Hepatic stellate cell (primary cell): ENCODE measurements at places on chromosomes 4 and X.

DNA sequence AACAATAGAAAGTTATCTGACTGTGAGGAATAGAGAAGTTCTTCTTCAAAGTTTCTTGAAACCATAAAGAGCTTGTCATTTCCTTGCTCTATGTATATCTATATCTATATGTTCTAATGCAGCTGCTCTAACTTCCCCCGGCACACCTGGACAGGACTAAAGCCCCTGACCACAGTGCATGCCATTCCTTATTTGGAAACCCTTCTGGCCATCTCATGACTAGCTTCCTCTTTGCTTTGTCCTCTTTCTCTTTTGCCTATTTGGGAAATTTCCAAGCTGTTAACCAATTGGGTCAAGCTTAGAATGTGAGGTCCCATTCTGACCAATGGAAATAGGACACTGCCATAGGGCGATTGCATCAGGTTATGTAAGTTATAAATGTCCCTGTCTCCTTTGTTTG, 1481.1 kb downstream of the STIM2 start:
- no peak for DNase-seq

DNA sequence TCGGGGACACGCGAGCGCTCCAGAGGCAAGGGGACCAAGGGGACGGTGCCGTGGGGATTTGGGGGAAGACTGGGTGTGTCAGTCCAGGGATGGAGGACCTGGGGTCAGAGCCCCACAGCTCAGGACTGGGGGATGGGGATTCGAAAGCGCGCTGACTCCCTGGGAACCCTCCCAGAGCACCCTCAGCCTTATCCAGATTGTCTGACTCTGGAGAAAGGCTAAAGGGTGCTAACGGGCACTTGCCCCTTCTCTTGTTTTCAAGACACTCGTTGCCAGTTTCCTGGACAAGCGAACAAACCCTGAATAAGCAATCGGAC, 1.1 kb downstream of the DOCK11 start:
- no peak for DNase-seq

- DNase-seq: no peak
Observed at GRCh38 chr4:105594099-105595010, 41.9 kb downstream of the ARHGEF38 start.

DNA sequence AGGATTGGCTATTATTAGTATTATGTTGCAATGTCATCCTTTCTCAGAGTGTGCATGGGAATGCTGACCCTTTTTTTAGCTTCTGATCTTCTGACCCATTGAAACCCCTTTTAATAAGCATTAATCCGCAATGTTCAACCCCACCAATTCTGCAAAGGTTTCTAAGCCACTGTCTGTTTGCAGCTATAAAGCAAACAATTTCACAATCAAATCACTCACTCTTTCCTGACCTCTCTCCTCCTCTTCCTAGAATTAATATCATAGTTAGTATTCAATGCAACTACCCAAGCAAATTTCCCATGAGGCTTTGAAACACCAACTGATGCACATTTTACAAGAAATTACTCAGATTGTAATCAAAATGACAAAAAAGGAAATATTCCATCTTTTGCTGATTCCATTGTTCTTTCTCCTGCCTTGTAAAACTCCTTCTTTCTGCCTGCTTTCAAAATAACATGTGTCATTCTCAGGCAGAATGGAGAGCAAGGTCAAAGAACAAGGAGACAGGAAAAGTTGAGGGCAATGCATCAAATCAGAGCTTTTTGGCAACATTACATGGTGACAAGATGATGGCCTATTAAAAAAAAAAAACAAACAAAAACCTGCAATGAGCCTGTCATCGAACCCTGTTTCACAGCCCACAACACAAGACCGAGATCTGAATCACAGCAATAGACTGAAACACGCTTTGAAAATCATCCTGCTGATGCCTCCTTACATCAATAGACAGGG, 253.2 kb upstream of the AR start:
- no peak for DNase-seq

- no peak for DNase-seq
Observed at GRCh38 chr4:72442147-72442546, 126.9 kb downstream of the ADAMTS3 start.

GRCh38 chr4:71130827-71131603, 137.6 kb downstream of the DCK start:
- DNase-seq: peak; percentile 40

- no peak for DNase-seq
Observed at GRCh38 chr4:108034565-108034964, 44.9 kb downstream of the HADH start.

DNA sequence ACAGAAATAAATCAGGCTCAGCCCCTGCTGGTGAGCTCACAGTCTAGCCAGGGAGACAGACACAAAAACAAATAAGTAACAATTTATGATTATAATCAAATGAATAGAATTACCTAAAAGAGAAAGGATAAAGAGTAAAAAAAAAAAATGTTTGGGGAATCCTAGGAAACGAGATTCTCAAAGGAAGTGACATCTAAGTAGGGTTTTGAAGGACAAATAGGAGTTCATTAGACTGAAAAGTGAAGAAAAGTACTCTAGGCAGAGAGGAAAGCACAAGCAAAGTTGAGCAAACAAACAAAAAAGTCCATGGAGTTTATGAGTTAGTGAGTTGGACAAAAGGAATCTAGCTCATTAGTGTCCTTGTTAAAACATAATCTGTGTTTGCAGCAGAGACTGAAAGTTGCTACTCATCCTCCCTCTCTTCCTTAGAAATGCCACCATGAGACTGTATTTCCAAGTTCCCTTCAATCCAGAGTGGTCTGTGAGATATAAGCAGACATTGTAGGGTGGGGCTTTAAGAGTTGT, 145.6 kb downstream of the SPATA18 start:
- no peak for DNase-seq

GRCh38 chrX:12814420-12814819, 23.2 kb downstream of the PRPS2 start:
- DNase-seq: peak; percentile 24

- no peak for DNase-seq
Observed at GRCh38 chr4:1031956-1032795, 20.8 kb downstream of the FGFRL1 start.

GRCh38 chrX:149521438-149521837, 16.3 kb upstream of the IDS start:
- no peak for DNase-seq

DNA sequence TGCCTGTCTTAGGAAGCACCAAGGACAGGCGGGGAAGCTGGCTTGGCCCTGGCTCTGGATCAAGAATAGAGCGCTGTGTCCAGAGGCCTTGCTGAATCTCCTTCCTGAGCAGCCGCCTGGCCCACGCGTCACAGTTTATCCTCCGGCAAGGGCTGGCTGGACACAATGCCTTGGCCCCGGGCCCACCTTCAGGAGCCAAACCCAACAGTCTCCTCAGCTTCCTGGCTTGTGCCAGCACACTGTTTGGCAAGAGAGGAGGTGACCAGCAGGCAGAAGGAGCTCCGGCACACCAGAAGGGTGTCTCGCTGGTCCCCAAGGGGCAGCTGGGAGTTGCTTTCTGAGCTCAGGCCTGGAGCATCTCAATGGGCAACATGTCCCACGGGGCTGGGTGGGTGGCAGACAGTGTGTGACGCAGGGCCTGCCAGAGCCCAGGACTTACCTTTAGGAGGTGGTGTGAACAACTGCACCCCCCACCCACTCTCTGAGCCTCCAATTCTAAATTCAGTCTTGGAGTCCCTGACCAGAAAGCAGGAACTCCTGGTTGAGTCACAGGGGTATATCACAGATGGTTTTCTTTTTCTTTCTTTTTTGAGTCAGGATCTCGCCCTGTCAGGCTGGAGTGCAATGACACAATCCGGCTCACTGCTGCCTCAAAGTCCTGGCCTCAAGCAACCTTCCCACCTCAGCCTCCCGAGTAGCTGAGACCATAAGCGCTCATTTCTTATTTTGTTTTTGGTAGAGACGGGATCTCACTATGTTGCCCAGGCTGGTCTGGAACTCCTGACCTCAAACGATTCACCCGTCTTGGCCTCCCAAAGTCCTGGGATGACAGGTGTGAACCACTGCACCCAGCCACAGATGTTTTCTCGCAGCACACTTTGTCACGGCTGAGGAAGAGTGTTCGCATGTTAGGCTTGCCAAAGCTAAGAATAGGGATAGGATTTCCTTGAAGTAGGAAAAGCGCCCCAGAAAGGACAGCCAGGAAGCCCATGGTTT, 361.2 kb downstream of the BCOR start:
- DNase-seq: peak; percentile 55

- DNase-seq: no peak
Observed at GRCh38 chr4:141686146-141686775, 49.9 kb downstream of the IL15 start.

DNA sequence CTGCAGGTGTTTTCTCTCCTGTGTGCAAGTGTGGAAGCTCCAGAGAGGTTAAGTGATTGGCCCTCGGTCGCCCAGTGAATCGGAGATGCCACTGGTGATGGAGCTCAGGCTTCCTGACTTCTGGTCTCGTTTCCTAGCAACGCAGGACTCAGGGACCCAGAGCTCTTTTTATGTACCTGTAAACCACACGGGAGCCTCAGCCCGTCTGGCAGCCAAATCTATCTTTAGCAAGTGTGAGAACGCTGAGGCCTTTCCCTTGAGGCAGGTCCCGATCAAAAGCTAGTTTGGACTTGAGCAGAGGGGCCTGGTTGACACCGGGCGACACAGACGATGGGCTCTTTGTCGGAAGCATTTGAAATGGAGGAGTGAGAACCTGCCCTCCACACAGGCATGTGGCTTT, 116.8 kb downstream of the SORCS2 start:
- DNase-seq: no peak

- DNase-seq: peak; percentile 0
Observed at GRCh38 chrX:32673193-32673592, 538.2 kb downstream of the DMD start.

GRCh38 chr4:184588893-184589292, 60.4 kb downstream of the CASP3 start:
- DNase-seq: no peak

DNA sequence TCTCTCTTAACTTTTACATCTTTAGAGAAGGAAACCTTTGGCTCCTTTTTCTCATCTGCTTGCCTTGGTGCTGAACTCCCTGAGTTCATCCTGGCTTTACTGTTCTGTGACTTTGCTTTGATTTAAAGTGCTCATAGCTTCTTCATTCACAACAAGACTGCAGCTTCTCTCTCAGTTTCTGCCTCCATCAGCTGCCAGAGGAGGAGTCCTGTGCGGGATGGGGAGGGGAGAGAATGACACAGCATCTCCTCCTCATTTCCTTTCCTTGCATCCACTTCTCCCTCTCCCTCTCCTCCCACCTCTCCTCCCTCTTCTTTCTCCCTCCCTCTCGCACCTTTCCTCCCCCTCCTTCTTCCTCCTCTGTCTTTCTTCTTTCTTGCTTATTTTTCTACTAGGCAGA, 42.0 kb downstream of the CBLL2 start:
- DNase-seq: no peak

DNA sequence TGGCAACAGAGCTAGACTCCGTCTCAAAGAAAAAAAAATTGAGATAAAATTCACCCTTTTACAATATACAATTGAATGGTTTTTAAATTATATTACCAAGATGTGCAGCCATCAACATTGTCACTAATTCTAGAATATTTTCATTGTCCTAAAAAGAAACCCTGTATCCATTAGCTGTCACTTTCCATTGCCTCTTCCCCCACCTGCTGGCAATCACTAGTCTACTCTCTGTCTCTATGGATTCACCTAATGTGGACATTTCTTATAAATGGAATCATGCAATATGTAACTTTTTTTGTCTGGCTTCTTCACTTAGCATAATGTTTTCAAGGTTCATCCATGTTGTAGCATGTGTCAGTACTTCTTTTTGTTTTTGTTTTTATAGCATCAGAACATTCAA, 20.8 kb downstream of the ABHD18 start:
- DNase-seq: no peak

GRCh38 chrX:153395613-153396319, 5.4 kb downstream of the PNMA6E start:
- DNase-seq: no peak

DNA sequence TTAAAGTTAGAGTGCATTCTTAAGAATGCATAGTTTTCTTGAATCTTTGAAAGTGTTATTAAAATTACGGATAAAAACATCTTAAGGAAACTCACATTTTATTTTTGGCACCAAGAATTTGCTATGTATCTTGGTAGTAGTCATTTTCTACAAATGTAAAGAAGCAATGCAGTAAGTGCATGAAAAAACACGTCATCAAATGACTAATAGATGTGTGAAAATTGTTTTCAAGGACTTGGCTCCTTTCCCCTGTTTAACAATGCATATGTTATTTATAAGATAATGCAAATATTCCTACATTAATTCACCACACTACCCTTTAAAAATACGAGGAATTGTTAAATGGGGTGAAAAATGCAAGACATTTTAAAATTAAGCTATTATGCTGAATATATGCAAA, 461.2 kb upstream of the PCDH7 start:
- no peak for DNase-seq

GRCh38 chr4:121070274-121070673, 2.1 kb downstream of the NDNF start:
- no peak for DNase-seq

- DNase-seq: no peak
Observed at GRCh38 chr4:148245015-148245414, 197.2 kb downstream of the NR3C2 start.

DNA sequence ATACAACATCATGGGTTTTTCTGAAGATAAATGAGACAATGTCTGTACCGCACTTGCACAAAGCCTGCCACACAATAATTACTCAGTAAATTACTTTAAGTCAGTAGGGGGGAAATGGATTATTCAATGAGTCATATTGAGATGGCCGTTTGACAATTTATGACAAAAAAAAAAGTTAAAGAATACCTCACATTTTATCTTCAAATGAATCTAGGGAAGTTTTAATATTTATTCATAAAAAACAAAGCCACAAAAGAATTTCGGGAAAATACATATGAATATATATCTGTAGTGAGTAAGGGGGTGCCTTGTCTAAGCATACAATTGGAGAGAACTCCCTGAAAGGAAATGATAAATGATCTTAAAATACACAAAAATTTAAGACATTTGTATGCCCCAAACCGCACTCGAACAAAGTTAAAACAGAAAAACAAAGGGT, 197.0 kb upstream of the SLC7A11 start:
- peak; percentile 4 for DNase-seq

- no peak for DNase-seq
Observed at GRCh38 chr4:158965226-158965625, 137.7 kb upstream of the RAPGEF2 start.

- no peak for DNase-seq
Observed at GRCh38 chr4:8847331-8847730, 24.3 kb downstream of the HMX1 start.

DNA sequence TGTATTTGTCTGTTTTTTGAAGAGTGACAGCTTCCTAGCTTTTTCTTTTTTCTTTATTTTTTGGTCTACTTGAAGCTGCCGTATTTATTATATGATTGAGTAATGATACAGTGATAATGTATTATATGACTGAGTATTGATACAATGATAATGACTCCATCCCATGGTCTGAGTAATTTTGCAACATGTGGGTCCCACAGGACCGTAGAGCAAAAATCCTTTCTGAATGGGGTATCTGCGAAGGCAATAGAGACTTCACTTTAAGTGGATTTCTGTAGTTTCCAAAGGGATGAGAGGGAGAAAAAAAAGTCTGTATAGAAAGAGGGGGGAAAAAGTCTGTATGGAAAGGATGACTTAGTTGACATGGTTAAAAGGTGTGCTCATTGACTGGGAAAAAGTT, 41.0 kb downstream of the SLIT2 start:
- no peak for DNase-seq
